ENCODE measurements at places on chromosomes 4 and X. TPM values are rescaled to one million over a fixed set of nuclear protein-coding genes. Genes with fewer than 3 reads are reported as not detected.

DNA sequence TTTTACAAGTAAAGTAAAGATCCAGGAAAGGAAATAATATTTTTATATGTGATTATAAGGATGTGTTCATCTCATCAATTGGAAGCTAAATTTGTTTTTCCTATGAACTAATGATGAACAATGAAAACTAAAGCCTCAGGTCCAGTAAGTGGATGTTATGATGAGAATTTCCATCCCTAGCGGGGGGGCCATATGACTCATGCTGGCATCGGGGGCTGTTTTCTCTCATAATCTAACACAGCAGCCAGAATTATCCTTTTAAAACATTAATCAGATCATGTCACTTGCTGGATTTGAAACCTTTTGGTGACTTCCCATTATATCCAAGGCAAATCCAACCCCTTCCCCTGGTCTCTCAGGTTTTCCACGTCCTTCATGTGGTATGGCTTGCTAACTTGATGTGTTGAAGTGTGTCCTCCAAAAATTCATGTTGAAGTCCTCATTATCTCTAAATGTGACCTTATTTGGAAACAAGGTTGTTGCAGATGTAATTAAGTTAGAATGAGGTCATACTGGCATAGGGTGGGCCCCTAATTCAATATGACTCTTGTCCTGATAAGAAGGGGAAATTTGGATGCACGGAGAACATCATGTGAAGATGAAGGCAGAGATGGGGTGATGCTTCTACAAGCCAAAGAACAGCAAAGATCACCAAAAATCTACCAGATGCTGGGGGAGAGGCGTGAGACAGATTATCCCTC lies 96.8 kb downstream of the AKAP4 start:
- no peaks in the 10 kb centered on the region for H3K4me1 ChIP-seq
- H3K36me3 ChIP-seq: no peaks in the 10 kb centered on the region
- H3K4me3 ChIP-seq: no peak overlapping the region
- H3K27me3 ChIP-seq: peaks cover 12% of the 10 kb centered on the region
- no peak for DNase-seq

DNA sequence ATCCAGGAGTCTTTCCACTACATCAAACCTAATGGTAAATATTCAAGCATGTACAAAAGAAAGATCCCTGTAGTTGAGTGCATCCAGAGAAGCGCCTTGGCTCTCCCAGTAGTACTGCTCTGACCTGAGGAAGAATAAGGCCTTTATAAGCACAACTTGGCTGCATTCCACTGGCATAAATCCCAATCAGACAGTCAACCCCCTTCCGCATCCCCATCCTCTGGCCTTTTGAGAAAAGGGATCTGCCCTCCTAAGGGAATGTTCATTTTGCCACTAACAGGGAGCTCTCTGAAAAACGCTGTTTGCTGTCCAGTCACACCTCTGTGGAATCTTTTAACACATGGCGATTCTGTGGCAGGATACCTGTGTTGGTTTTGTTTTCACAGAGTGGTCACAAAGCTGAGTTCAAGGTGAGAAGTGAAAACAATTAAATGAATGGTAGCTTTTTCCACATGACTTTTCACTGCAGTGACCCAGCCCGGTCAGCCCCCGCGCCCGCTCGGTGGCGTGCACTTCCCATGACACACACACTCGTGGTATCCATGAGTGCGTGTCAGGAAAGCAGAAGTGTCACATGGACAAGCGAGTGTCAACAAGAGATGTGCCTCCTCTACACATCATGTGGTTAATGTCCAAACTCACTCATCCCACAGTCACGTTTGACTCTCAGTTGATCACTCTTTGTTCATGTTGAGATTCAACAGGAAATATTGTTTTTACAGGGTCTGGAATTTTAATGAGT lies 112.2 kb upstream of the ENPP6 start:
- no peaks in the 10 kb centered on the region for H3K27me3 ChIP-seq
- peak overlapping the region; percentile 52 for H3K27ac ChIP-seq
- H3K36me3 ChIP-seq: no peaks in the 10 kb centered on the region
- no peak overlapping the region for H3K4me3 ChIP-seq
- peaks cover 5% of the 10 kb centered on the region for H3K4me1 ChIP-seq

GRCh38 chr4:145939441-145939750 lies 773 bp upstream of the ZNF827 start:
- peak overlapping the region; percentile 69 for H3K27ac ChIP-seq
- no peaks in the 10 kb centered on the region for H3K27me3 ChIP-seq
- H3K4me3 ChIP-seq: peak overlapping the region; percentile 81
- H3K4me1 ChIP-seq: peaks cover 24% of the 10 kb centered on the region
- no peaks in the 10 kb centered on the region for H3K36me3 ChIP-seq

GRCh38 chrX:31038575-31039326 lies 33.1 kb downstream of the FTHL17 start:
- no peak for DNase-seq
- no peaks in the 10 kb centered on the region for H3K36me3 ChIP-seq
- no peaks in the 10 kb centered on the region for H3K27me3 ChIP-seq
- no peaks in the 10 kb centered on the region for H3K4me1 ChIP-seq
- H3K27ac ChIP-seq: no peak overlapping the region

- no peaks in the 10 kb centered on the region for H3K4me1 ChIP-seq
- H3K27ac ChIP-seq: no peak overlapping the region
- no peak overlapping the region for H3K4me3 ChIP-seq
- DNase-seq: no peak
- H3K36me3 ChIP-seq: no peaks in the 10 kb centered on the region
Measured at GRCh38 chr4:54318904-54319303, 89.8 kb downstream of the PDGFRA start.

GRCh38 chrX:22147214-22147613 lies 115.1 kb downstream of the PHEX start:
- H3K27ac ChIP-seq: no peak overlapping the region
- no peak overlapping the region for H3K4me3 ChIP-seq
- H3K36me3 ChIP-seq: no peaks in the 10 kb centered on the region

Gene VCX3A
- not detected for total RNA-seq

Gene PLS3
- 358 TPM for total RNA-seq

Measured in osteoblast (primary cell).